ENCODE measurements at places on chromosomes 12 and 14.

DNA sequence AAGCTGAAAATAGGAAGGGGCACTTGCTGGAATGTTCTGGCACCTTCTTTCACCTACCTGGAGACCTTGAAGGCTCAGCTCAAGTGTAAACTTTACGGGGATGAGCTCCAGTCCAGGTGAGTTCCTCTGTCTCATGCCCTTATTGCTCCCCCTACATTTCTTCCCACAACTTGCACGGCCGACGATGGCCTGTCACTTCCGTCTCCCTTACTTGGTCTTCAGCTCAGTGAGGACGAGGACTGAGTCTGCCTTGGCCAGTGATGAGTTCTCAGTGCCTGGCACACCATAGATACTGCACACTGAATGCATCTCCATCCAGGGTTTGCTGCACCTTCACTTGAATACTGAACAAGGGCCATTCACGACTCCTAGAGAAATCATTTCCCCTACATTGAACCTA lies 21.4 kb downstream of the ADGRD1 start:
- no peak for DNase-seq

DNA sequence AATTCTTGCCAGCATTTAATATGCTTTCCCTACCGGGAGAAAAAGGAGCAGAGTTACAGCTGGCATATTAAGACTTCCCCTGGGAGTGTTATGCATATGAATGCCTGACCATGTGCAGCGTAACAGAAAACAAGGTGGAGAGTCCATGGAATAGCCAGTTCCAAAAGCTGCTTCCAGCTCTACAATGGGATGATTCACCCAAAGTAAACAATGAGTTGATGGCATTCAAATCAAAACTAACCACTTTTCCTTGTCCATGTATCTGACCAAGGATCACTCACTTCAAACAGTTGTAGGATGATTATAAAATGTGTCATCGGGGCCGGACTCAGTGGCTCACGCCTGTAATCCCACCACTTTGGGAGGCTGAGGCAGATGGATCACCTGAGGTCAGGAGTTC lies 48.1 kb upstream of the BICDL1 start:
- DNase-seq: no peak

- DNase-seq: no peak
Observed at GRCh38 chr14:55799508-55800095, 219.6 kb downstream of the KTN1 start.

DNA sequence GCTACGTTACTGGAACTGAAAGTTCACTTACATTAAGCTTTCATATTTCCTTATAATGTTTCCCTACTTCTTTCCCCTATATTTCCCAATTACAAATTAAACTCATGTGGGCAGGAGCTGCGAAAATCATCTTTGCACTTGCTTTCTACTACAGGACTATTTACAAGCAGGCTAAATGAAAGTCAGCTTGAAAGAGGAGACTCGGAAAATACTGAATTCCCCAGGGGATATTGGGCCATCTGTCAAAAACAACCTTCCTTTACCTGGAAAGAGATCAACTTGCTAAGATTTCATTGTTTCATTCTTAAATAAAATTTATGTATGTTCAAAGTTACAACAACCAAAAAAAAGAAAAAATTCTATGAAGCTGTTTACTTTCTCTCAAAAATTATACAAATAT lies 92.8 kb upstream of the BBS10 start:
- DNase-seq: no peak

- DNase-seq: no peak
Observed at GRCh38 chr12:105587237-105587636, 256.7 kb downstream of the C12orf75 start.
